Mucosa of descending colon (tissue), 3 donors: ENCODE measurements at places on chromosomes 3 and 15.

GRCh38 chr3:5013021-5013906 lies 34.0 kb downstream of the BHLHE40 start:
- DNase-seq, result peak; percentile 79

- DNase-seq, result no peak
These were observed 26.5 kb upstream of the XXYLT1 start for GRCh38 chr3:195297446-195297845.

- peak; percentile 58 for DNase-seq
These were observed 236.5 kb downstream of the SQOR start for GRCh38 chr15:45871121-45871855.

DNA sequence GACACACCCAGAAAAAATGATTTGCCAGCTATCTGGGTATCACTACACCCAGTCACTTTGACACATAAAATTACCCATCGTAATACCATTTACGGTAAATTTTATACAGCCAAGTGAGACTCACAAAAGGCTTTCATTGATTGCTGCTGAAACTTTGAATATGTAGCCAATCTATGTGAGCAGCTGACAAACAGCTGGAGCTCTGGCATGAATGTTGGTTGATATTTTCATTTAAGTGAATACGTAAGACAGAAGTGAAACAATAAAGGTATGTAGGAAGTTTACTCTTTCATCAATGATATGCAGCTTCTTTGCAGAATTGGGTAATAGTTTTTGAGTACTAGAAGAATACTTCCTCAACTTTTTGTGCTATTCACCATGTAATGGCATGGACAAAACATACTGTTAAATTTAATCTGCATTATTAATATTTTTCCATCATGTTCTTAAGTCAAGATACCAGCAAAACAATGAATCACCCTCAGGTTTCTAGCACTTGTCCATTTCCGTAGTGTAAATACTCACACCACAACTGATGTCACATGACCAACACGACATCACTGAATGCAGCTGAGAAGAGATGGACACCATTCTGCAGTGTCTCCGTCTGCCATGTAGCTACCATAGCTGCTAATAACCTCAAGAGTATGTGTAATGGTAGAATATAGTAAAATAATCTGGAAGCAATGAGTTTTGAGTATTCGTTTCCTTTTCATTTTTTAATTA lies 205.9 kb upstream of the HES1 start:
- DNase-seq, result no peak

DNA sequence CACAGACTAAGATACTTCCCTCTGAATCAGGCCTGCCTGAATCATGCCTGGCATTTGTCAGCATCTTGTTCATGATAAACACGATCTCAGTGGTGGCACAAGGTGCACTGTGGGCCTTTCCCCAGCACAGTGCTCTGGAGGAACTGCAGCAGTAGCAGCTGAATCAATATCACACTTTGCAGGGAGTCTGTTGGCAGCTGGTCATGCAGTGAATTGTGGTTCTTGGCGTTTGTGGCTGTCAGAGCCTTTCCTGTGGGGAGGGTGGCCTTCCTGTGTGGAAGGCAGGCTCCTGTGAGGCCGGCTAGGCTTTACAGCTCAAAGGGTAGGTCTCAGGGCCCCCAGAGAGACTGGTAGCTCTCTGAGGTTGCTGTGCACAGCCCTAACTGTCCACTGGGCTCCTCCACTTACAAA lies 54.4 kb upstream of the TLE3 start:
- no peak for DNase-seq
